ENCODE measurements at places on chromosomes 11 and 22. TPM values are rescaled to one million over a fixed set of nuclear protein-coding genes. Genes with fewer than 3 reads are reported as not detected.
A peak's percentile ranks its signal among the peaks of the same experiment; 100 is the strongest.

DNA sequence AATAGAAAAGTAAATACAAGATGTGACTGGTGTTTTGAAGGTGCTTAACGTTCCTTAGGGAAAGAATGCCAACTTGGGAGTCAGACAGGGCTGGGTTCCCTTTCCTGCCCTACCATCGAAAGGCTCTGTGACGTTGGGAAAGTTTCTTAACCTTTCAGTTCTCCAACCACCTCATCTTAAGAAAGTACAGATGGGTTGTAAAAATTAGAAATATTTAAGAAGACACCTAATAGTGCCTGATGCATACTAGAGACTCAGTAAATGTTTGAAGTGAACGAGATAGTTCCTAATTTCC lies 1.1 kb downstream of the GTPBP1 start:
- no peak for DNase-seq

GRCh38 chr11:112655371-112655770 lies 305.8 kb upstream of the NCAM1 start:
- no peak for DNase-seq

DNA sequence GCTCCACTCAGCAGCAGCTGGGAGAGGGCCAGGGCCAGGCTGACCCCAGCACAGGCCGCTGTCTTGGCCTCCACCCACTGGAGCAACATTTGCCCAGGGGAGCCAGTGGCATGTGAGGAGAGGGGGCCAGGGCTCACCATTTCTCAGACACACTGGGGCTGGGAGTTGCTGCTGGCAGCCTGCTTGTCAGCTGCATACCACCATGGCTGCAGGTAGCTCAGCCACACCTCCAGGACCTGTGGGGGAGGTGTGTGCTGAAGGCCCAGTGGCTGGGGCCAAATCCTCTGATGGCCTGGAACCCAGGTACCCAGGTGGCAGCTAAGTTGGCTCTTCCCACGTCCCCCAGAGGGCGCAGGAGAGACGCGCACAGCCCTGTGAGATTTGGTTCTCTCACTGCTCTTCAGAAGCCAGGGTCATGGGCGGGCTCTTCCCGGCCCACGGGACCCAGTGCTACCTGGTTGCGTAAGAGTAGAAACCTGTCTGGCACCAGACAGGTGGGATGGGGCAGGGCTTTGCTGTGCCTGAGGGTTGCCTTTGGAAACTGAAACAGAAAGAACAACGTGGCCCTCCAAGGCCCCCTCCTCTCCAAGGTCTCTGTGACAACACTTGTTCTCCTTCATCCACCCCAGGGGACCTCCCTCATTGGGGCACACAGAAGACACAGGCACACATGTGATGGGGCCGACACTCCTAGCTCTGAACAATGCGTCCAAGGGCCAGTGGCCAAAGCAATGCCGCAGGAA lies 98.8 kb downstream of the MED15 start:
- no peak for DNase-seq

CARD18 gene
- total RNA-seq: not detected

DNA sequence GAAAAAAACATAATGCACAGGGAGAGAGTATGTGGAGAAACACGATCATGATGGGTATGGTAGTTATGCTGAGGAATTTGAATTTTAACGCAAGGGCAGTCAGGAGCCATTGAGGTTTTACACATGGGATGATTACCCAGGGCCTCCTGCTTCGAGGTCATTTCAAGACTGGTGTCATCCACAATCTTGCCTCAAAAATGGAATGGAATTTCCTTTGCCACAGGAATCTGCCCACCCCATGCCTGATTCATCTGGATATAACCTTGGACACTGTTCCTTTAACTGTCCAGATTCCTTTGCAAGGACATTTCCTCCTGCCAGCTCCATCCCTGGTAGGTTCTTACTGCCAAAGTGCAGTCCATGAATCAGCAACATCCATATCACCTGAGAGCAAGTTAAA lies 655.9 kb upstream of the TENM4 start:
- DNase-seq: no peak

PARVG gene
- total RNA-seq: 64.6 TPM

- DNase-seq: no peak
Measured at GRCh38 chr11:43708776-43709175, 28.2 kb downstream of the HSD17B12 start.

DNA sequence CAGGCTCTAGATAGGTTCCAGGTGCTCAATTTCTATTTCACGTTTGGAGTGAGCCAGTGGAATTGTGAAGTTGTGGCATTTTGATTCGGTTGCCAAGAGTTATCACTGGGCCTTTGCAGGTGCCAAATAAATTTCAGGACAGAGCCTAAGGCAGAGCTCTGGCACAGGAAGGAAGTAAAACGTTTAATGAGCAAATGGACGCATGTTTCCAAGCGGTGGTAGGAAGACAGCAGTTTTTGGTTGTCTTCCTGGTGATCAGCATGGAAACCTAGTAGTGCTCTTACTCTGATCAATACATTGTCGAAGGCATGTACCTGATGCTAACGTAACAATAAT lies 452 bp downstream of the BIRC3 start:
- no peak for DNase-seq

- peak; percentile 82 for DNase-seq
Measured at GRCh38 chr11:86805873-86806310, 5.5 kb downstream of the PRSS23 start.

C11orf42 gene
- not detected for total RNA-seq

C11orf87 gene
- total RNA-seq: not detected

DNA sequence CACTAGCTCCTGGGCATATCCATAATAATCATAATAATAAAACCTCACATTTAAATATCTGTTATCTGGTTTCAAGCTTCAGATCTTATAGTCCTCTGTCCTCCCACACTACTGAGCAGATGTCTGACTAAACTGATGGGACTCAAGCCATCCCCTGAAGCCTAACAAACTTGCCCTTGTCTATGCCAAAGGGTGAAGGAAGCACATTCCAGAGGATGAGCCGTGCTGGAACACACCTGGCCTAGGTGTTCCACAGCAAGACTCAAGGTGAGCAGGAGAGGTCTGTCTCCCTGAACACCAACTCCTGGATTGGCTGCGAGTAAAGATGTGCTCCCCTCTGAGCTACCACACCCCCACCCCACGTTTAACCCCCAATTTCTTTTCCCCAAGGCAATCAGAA lies 14.7 kb downstream of the SCUBE2 start:
- DNase-seq: no peak

C1QTNF5 gene
- total RNA-seq: not detected

HOATZ gene
- total RNA-seq: not detected

- DNase-seq: no peak
Measured at GRCh38 chr11:114073007-114073827, 13.7 kb downstream of the ZBTB16 start.

DNA sequence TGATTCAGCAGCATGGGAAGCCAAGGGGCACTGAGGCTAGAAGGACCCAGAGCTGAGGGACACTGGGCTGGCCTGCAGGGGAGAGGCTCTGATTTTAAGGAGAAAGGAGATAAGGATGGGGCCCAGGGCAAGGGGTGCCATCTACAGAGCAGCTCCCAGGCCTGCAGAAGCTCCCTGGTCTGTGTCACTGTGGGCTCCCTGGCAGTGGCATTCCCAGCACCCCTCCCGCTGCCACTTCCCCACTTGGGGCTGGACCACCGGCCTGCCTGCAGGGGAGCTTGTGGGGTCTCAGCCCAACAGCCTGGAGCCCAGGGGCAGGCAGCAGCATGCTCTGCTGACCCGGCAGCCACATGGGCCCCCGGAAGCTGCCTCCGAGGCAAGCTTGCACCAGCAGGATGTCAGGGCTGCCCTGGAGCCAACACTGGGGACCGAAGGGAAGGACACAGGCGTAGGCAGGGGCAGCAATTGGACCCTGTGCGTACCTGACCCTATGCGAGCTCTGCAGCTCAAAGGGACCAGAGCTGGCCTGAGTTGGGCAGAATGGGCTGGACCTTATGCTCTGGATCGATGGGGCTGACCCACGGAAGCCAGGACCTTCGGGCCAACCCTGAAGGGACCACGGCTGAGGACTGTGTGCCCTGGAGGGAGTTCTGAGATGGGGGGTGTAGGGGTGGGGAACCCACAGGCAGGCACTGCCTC lies 35.4 kb upstream of the WNT7B start:
- DNase-seq: no peak

DNA sequence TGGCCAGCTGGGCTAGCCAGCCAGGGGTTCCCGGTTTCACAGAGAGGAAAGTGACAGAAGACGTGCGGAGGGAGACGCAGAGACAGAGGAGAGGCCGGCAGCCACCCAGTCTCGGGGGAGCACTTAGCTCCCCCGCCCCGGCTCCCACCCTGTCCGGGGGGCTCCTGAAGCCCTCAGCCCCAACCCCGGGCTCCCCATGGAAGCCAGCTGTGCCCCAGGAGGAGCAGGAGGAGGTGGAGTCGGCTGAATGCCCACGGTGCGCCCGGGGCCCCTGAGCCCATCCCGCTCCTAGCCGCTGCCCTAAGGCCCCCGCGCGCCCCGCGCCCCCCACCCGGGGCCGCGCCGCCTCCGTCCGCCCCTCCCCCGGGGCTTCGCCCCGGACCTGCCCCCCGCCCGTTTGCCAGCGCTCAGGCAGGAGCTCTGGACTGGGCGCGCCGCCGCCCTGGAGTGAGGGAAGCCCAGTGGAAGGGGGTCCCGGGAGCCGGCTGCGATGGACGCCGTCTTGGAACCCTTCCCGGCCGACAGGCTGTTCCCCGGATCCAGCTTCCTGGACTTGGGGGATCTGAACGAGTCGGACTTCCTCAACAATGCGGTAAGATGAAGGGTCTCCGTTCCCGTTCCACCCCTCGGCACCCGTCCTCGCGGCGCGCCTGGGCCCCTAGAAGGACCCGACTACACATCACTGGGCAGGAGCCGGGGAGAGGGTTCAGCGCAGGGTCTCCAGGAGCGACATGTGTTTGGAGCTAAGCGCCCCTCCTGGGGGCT lies at the start of gene CREB3L1:
TSS of gene CREB3L1 (plus strand) at position 41 of the 765 bp plus-strand sequence. CDS start at position 491, 450 bp downstream.
- DNase-seq: no peak

H19 gene
- not detected for total RNA-seq

DNA sequence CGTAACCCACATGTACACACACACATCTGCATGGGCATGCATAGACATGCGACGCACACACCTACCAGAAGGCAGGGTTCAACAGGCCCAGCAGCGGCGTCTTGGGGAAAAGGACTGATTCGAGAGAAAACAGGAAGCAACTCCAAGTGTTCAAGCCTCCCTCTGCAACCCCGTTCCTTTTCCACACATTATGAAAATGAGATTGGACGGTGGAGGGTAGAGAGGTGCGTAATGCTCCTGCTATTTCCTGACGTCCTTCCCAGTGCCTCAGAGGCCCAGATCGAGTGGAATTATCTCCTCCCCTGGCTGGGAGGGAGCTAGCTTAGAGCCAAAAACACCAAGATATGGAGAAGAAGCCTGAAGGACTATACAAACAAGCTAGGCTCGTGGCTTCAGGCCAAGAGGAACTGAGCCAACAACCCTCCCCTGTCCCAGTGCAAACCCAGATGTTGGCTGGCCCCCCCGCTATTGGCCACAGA lies 289.2 kb downstream of the MN1 start:
- no peak for DNase-seq

CCDC73 gene
- total RNA-seq: not detected

MTA2 gene
- total RNA-seq: 259 TPM

DNA sequence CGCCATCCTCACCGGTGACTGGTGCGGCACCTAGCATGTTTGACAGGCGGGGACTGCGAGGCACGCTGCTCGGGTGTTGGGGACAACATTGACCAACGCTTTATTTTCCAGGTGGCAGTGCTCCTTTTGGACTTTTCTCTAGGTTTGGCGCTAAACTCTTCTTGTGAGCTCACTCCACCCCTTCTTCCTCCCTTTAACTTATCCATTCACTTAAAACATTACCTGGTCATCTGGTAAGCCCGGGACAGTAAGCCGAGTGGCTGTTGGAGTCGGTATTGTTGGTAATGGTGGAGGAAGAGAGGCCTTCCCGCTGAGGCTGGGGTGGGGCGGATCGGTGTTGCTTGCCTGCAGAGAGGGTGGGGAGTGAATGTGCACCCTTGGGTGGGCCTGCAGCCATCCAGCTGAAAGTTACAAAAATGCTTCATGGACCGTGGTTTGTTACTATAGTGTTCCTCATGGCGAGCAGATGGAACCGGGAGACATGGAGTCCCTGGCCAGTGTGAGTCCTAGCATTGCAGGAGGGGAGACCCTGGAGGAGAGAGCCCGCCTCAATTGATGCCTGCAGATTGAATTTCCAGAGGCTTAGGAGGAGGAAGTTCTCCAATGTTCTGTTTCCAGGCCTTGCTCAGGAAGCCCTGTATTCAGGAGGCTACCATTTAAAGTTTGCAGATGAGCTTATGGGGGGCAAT lies 1.1 kb downstream of the NEAT1 start:
- DNase-seq: no peak

DNA sequence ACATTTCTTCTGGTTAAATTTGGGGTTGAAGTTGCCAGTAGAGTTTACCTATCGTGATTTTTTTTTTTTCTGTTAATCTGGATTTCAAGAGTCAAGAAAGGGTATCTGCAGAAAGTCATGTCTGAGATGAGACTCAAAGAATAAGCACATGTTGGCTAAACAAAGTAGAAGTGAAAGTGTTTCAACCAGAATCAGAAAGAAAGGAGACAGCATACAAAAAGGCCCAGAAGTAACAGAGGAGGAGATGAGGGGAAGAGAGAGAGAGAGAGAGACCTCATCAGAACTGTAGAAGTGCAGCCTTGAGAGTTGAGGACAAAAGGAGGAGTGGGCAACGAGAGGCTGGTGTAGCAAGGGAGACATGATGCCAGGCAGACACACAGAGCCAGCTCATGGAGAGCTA lies 54.9 kb downstream of the SVIP start:
- DNase-seq: no peak

DNA sequence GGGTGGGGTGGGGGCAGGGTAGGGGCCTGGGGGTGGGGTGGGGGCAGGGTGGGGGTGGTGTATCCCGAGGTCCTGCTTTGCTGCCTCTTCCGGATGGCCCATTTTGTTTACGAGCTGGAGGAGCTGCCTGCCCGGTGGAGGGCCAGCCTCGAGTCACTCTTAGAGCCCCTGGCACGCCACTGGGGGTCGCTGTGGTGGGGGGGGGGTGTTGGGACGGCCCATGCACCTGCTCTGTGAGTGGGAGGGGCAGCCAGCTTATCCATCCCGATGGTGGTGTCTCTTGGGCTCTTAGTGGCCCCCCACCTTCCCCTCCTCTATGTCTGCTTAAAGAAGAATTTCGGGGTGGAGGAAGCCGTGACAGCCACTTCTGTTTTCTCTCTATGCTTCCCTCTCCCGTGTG lies 24.6 kb downstream of the MRGPRD start:
- no peak for DNase-seq

- no peak for DNase-seq
Measured at GRCh38 chr11:40924915-40925314, 534.5 kb downstream of the LRRC4C start.

- DNase-seq: no peak
Measured at GRCh38 chr11:124612045-124612444, 817 bp downstream of the PANX3 start.

OR52R1 gene
- not detected for total RNA-seq

ANO5 gene
- total RNA-seq: not detected

- DNase-seq: no peak
Measured at GRCh38 chr11:126115816-126116331, 53.2 kb upstream of the CDON start.

MYO7A gene
- total RNA-seq: 0.05 TPM

Measured in natural killer cell treated with Interleukin-12 subunit alpha and Interleukin-12 subunit beta and Interleukin-15 and Interleukin-18, amount 100 ng/mL, for 72 hours (primary cell).